H7 (cell line): ENCODE measurements at places on chromosomes 5 and 9. TPM values are rescaled to one million over a fixed set of nuclear protein-coding genes. Genes with fewer than 3 reads are reported as not detected.

ZMYND19 gene
- 66.3 and 92.1 TPM in 2 replicates for total RNA-seq

- no peak for DNase-seq
Observed at GRCh38 chr5:6730807-6731206, 17.6 kb downstream of the TENT4A start.

DNA sequence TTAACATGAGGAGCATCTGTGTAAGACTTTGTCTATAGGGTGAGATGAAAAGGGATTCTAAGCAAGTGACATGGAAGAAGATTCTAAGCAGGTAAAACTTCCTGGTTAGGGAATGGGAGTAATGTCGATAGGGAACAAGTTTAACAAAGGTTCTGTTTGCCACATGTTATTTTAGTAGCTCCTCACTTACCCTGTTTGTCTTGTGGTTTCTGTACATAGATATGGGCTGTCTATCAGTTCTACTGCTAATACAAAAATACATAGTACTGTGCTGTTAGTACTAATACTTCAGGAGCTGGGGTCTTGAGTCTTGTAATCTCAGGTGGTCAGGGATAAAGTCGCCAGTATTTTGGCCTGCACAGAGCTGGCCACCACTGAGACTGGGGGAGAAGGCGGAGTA is 32.9 kb downstream of the RAB24 start:
- no peak for DNase-seq

- DNase-seq, result no peak
Observed at GRCh38 chr5:104001136-104001535, 438.5 kb upstream of the NUDT12 start.
